ENCODE measurements at places on chromosomes 2 and 18. TPM values are rescaled to one million over a fixed set of nuclear protein-coding genes. Genes with fewer than 3 reads are reported as not detected.

The TUBA4B gene
- not detected for total RNA-seq

- DNase-seq = no peak
These were observed 160.4 kb downstream of the SMAD7 start for GRCh38 chr18:48790226-48790863.

DNA sequence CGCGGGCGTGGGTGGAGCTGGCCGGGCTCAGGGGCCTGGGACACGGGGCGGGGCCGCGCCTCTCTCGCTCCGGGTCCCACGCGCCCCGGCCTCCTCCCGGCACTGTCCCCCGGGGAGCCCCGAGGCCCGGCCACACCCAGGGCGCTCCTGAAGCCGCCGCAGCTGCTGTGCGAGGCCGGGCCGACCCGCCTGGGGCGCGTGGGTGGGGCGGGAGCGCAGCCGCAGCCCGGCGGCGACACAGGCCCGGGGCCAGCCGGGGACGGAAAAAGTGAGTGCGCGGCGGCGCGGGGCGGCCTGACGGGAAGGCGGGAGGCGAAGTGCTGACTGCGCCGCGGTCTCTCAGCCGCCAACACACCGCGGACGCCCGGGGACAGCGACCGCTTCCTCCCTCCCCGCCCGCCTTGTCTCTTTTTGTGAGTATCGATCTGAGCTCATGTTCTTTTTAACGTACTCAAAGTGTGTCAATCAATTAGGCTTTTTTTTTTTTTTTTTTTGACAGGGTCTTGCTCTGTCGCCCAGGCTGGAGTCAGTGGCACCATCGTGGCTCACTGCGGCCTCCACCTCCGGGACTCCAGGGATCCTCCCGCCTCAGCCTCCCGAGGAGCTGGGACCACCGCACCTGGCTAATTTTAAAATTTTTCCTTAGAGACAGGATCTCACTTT, 14.5 kb downstream of the PDCD1 start:
- peak; percentile 95 for DNase-seq

DNA sequence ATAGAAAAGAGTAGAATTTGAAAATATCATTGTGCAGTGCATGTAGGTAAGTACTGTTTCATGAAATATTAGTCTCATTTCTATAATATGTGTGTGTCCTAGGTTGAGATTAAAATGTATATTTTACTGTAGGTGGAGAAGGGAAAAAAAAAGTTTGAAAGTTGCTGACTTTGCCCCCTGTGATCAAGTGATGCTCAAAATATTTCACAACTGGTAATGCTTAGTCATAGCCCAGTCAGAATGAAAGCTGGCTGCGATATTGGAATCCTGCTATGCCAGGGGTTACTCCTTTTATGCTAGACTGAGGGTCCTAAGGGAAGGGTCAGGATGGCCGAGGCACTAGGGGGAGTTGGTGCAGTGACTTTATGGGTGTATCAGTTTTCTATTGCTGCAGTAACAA, 19.5 kb upstream of the CFAP36 start:
- no peak for DNase-seq

DNA sequence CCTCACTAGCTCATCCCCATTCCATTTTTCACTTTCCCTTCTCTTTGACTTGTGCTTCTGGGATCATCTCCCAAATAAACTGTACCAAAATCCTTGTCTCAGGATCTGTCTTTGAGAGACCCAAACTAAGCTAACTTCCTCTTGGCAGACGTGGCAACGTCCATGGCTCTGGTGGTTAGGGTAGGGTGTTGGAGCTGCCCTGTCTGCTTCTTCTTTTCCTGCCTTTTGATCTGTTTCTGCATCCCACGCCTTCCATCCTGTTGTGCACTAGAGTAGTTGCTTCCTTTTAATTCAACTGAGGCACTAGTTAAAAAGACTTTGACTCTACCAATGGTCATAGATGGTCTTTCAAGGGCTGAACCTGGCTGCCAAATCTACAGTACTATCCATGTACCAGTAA, 5.5 kb upstream of the MAP4K4 start:
- no peak for DNase-seq
